ENCODE measurements at places on chromosomes 2 and 18. TPM values are rescaled to one million over a fixed set of nuclear protein-coding genes. Genes with fewer than 3 reads are reported as not detected.

DNA sequence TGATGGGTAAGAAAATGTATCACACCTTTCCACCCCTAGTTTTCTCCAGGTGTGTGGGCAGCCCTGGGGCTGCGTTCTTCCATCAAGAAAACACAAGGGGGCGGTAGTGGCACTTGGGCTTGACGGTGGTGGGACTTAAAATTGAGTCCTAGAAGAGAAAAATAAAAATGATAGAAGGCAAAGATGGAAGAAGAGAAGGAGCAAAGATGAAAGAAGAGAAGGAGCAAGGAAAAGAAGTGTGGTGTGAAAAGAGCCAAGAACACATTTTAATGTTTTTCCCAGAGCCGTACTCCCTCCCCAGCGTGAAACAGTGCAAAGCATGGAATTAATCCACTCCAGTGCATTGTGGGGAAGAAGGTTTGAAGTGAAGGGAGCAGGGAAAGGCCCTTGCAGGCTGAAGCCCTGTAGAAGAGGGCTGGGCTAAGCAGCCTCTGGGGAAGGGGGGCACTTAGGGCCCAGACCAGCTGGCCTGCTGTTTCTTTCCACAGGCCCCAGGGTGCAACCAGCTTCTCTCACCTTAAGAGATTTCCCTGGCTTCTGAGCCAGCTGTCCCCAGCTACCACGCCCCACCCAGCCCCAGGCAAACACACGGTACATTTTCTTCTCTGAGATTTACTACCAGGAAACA, 256.8 kb downstream of the RNF152 start:
- DNase-seq: peak; percentile 10

DNA sequence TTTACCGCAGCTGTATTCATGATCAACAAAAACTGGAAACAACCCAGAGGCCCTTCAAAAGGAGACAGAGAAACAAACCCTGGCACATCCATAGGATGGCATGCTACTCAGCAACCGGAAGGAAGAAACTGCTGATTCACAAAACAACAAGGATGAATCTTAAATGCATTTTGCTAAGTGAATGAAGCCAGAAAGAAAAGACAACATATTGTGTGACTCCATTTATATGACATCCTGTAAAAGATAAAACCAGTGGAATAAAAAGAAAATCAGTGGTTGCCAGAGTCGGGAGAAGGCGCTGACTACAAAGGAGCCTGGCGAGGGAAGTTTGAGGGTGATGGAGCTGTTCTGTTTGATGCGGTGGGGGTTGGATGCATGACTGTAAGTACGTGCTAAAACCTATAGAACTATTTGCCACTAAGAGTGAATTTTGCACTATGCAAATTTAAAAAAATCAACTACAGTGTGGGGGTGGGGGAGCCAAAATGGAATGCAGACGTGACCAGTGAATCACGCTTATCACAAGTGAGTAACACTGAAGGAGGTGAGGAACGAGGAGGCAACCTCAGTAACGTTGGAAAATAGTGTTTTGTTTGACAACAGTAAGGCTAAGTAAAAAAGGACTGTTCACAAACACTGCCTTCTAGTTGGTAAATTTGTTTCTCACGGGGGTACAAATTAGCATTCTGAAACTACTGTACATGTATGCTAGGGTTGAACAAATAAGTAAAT, 108.9 kb downstream of the INHBB start:
- no peak for DNase-seq

GRCh38 chr2:205994344-205994743, 91.6 kb downstream of the INO80D start:
- no peak for DNase-seq

DNA sequence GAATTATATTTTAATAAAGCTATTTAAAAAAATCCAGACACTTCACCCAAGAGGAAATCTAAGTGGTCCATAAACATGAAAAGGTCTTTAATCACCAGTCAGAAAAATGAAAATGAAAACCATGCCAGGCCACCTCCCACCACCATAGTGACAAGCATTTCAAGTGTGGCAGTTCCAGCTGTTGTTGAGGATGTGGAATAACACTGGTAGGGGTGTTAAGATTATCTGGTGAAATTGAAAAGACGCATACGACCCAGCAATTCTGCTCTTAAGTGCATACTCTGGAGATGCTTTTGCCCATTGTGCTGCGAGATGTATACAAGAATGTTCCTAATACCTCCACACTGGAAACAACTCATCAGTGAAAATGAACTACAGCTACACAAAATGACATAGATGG, 82.2 kb downstream of the MSH2 start:
- no peak for DNase-seq

GRCh38 chr2:53708988-53709387, 58.6 kb upstream of the CHAC2 start:
- DNase-seq: no peak

- DNase-seq: no peak
These were observed 70.2 kb downstream of the MYO1B start for GRCh38 chr2:191315365-191315752.

Gene KIDINS220
- 12.2 TPM for total RNA-seq

Gene DLX1
- total RNA-seq: 5.7 TPM

Gene FSIP2
- not detected for total RNA-seq

All from MG63 (cell line).